ENCODE measurements at places on chromosomes 1 and 21.

GRCh38 chr1:180888870-180889269 lies 23.8 kb upstream of the KIAA1614 start:
- DNase-seq = no peak

- no peak for DNase-seq
Measured at GRCh38 chr21:32914424-32915039, 111.2 kb upstream of the OLIG2 start.

- no peak for DNase-seq
Measured at GRCh38 chr1:211699059-211699458, 23.6 kb upstream of the NEK2 start.

DNA sequence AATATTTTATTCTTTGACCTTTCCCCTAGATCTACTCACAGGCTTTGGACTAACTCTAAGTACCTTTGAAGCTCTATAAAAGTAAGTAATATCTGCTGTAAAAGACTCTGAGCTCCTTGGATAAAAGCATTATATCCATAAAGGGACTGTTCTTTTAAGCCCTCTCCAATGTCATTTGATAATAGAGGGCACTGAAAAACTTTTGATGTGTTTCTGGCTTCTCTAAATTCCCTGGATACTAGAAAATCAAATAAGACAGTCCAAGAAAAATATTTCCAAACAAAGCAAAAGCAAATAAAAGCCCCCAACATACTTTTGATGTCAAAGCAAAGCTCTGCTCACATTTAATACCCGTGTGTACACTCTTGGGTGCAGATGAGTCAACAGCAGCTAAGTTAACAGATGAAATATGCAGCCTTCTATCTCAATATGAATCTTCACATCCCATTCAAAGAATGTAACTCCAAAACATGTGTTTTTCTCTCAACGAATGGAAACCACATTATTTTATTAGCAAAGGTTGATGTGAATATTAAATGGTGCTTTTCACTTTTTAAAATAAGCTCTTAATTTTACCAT lies 230.3 kb downstream of the CENPF start:
- no peak for DNase-seq

- no peak for DNase-seq
Measured at GRCh38 chr1:29043274-29043965, 80.3 kb downstream of the TMEM200B start.

DNA sequence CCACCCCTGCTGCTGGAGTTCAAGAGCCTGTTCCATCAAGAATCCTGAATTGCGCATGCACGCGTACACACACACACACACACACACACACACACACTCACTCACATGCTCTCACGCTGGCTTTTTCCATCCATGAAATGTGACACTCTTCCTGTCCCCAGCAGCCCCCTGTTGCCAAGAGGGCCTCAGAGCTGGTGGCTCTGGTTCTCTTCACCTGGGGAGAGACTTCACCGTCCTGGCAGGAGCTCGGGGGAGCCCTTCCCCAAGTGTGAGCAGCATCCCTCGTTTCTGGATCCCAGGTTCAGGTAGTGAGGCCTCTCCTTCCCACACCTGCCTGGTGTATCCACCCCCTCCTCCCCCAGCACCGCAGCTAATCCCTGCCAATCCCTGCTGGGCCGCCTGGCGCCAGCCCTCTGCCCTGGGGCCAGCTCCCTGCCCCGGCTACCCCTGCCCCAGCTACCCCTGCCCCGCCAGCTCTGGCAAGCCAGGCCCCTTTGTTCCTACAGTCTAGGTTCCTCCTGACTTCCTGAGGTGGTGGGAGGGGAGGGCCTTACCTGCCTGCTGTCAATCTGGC lies 9.9 kb downstream of the PLOD1 start:
- no peak for DNase-seq

GRCh38 chr1:183877053-183877720 lies 72.3 kb downstream of the RGL1 start:
- DNase-seq = no peak

GRCh38 chr1:7373876-7374562 lies 397.1 kb upstream of the VAMP3 start:
- DNase-seq = no peak

DNA sequence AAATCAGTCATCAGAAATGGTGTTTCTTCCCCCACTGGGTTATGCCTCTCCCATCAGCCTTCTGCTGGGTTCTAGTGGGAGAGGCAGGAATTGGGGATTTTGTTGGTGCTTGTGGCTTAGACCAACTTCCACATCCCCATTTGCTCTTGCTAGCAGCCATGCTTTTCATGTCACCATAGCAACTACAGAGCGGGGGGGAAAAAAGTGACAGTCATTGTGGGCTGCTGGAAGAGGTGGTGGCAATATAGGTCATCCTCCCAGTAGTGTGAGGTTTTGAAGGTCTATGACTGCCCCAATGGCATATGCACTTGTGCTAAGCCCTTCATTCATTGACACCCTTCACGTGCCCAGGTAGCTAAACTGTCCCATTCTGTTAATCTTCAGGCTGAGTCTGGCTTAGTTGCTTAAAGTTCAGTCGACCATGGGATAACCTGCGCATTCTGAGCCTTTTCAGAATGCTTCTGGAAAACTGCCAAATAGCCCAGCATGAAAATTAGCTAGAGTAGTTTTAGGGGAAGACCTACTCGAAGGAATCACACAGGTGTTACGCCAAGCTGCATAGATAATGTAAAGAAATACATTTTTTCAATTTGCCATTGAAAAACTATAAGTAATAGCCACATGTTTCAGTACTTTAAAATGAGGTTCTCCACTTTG lies 53.7 kb upstream of the ZNF326 start:
- DNase-seq = no peak

- DNase-seq = no peak
Measured at GRCh38 chr1:237227476-237227875, 185.5 kb downstream of the RYR2 start.

- DNase-seq = no peak
Measured at GRCh38 chr1:87953121-87953520, 624.4 kb downstream of the LMO4 start.

DNA sequence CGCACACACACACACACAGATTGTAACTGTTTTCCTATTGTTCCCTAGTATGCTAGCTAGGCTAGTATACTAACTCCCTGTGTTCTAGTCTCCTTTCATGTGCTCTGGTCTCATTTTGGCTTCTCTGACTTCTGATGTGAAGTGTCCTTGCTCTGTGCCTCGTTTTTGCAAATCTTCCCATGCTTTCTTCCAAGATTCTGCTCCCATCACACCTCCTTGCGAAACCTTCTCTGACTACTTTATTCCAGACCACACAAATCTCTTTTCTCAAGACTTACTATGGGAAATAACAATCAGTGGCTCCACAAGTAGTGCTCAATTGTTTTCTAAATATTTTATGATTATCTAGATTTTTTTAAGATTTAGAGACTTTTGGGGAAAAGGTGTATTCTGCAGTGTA lies 10.3 kb downstream of the PRRX1 start:
- no peak for DNase-seq

GRCh38 chr1:21725748-21726392 lies 56.7 kb upstream of the RAP1GAP start:
- DNase-seq = no peak

GRCh38 chr1:229507951-229508822 lies at the start of gene NUP133:
TSS of gene NUP133 (minus strand) at chr1:229508341. CDS start at chr1:229508249, 92 bp downstream.
- DNase-seq = peak; percentile 97

GRCh38 chr1:239976130-239976968 lies 115.3 kb upstream of the FMN2 start:
- peak; percentile 13 for DNase-seq

DNA sequence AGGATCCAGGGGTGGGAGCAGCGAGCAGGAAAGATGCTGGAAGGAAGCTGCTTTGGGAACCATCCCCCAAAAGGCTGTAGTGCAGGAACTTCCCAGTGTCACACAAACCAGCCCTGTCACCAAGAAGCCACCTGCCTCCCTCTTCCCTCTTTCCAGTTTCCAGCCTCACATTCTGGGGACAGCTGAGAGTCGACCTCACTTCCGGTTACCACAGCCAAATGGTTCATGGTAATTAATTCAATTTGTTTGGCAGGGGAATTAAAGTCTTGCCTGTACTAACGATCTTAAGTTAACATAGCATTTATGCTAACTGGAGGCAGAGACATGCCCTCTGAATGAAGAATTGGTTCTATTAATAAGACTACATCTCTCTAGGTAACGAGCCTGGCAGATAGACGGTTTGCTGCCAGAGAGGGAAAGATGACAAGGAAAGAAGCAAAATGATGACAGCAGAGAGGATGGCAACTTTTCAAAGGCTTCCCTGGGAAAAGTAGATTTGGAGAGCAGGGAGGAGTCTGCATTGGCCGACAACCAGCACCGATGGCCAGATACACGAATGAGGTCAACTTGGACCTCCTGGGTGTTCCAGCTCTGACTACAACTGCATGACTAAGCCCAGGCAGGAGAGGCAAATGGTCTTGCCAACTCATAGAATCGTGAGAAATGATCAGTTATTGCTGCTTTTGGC lies 64.1 kb downstream of the TMCO4 start:
- no peak for DNase-seq

- DNase-seq = no peak
Measured at GRCh38 chr1:234686035-234686434, 76.1 kb upstream of the IRF2BP2 start.

- no peak for DNase-seq
Measured at GRCh38 chr1:168697356-168698126, 31.5 kb downstream of the DPT start.

DNA sequence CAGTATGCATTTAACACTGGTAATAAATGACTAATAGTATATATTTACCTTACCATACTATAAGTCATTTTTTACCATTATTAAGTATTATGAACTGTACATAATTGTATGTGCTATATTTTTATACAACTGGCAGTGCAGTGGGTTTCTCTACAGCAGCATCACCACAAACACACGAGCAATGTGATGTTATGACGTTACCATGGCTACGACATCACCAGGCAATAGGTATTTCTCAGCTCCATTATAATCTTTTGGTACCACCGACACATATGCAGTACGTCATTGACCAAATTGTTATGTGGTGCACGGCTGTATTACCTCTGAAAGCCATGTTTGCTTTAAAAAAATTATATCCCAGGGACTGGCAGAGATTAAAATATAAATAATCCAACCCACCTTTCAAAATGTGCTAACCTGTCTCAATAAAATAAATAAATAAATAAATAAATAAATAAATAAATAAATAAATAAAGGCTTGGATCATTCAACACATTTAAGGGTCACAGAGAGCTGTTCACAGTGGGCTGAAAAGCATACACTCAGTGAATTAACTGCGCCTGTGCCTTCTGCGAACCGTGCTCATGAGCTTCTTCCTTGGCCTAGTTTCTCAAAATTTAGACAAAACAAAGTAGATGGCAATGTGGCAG lies 121.4 kb upstream of the SLC35F3 start:
- DNase-seq = no peak

DNA sequence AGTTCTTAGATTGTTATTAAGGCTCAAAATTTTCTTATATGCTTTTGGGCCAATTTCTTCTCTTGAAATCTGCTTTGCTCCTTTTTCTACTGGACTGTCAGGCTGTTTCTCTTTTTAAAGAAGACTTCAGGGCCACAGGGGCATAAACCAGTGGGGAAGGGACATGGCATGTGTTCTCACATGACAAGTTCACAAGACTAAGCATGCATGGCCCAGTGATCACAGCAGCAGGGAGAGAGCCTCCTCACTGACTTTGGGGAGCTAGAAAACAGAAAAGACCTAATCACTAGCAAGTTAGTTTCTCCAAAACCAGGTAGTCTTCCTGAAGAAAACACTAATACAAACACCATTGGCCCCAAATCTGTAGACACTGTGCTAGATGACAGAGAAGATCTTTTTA lies 64.8 kb downstream of the RAB3GAP2 start:
- no peak for DNase-seq

GRCh38 chr1:59718064-59718988 lies 96.4 kb upstream of the HOOK1 start:
- no peak for DNase-seq

Measured in stimulated activated CD8-positive, alpha-beta memory T cell treated with anti-CD3 and anti-CD28 coated beads, Interleukin-4, amount 100 ng/mL, for 1 hour (primary cell).